Cortex of kidney (tissue), 1 donor: ENCODE measurements at places on chromosomes 2 and 18.

DNA sequence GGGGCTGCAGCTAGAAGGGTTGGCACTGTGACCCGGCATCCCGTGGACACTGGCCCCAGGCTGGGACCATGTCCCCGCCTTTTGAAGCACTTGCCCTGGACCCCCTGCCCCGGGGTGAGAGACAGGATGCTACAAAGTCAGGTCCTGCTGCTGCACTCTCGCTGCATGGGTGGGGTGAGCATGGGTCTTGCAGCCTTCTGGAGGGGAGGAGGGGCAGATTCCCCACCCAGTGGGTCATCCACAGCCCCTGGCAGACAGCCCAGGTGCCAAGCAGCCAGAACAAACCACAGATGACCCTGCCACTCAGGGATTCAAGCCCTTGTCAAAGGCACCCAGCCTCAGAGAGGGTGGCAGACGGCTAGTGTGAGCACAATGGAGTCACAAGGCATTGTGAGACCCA, 5.7 kb upstream of the NMUR1 start:
- DNase-seq, result no peak

GRCh38 chr18:9974279-9974915, 60.6 kb downstream of the VAPA start:
- no peak for DNase-seq

DNA sequence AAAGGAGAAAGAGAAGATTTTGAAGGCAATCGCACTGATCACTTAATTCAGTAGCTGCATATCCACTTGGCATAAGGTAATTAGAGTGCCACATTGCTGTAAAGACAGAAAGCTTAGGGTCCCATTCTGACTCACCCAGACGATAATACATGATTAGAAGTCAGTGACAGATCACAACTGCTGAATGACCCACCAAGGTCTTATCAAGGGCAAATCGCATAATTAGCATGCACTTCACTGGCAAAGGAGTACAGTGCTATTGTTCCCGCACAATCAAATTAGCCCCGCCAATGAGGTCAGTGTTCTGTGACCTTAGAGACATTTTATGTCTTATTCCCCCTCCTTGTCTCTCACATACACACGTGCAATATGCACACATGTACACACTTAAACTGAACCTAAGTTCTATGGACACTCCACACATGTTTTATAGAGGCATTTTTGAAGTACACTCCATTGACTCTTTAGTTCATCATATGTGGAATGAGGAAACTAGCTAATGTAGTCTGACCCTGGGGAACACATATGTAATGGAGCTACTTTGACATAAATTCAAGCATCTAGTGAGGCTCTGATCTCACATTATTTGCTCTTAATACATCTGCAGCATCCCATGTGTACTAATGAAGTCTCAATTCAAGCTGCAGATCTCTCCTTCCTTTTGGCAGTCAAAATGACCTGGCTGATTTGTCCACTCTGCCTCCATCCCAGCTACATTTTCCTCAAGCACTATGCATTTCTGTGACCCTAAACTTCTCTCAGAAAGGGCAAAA, 673.8 kb upstream of the FANCL start:
- DNase-seq, result no peak

DNA sequence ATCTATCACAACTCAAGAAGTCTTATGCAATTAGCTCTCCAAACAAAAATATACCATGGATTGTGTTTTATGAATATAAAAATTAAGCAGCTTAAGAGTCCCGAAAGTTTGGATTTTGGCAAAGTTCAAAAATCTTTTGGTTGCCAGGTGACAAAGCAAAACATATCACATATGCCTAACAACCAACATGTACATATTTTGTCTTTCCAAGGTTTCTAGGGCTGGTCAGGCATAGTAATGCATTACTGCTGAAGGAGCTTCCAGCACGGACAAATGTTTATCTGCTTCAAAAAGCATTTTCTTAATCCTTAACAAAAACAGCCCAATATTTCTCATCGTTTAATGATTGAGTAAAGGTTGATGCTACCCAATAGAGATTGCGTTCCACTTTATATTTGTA, 1327.1 kb upstream of the ZEB2 start:
- DNase-seq, result no peak

GRCh38 chr2:173491418-173491817, 136.7 kb downstream of the CDCA7 start:
- DNase-seq, result no peak

GRCh38 chr2:100647709-100648108, 84.9 kb downstream of the PDCL3 start:
- no peak for DNase-seq

DNA sequence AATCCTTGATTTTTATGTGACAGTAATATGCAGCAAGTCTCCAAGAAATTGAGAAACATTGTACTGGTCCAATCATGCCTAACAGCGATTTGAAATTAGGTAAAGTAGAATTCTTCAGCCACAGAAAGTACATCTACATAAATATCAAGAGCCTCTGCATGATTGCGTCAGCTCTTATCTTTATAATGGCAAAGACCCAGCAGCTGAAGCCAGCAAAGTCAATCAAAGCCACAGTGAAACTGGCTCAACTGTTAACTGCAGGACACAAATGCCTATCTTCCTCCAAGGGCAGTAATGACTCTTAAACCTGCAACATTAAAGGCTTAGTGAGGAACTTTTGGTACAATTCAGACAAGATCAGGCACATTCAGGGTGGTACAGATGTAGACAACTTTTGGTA, 102.5 kb downstream of the BARD1 start:
- DNase-seq, result no peak

DNA sequence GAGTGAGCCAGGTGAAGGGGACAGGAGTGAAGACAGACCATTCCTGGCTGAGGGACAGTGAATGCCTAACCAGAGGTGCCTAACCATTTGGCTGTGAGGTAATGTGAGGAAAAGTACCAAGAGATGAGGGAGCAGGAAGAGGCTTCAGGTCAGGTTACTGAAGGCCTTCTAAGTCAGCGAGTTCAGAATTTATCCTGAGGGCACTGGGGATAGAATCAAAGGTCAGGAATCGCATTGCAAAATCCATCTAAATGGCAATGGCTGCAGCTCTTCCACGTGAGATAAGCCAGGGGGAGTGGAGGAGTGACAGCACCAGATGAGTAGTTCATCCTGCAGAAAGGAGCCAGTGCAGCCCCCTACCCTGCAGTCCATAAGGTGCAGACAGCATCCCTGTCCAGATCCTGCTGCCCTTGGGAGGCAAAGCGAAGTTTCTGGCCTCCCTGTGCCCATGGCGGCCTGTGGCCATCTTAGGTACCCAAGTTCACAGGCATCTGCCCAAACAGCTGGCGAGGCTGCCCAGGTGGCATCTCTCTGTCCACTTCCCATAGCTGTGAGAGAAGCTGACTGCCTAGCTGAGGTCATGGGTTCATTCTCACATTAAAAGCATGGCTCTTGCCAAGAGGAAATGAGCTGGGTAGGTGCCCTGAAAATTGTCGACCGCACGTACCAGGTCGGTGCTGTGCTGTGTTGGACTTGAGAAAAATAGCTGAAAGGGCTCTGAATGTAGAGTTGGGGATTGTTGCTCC, 49.5 kb downstream of the CYP27C1 start:
- DNase-seq, result no peak

- DNase-seq, result no peak
Observed at GRCh38 chr2:234770031-234770506, 181.7 kb upstream of the SH3BP4 start.

DNA sequence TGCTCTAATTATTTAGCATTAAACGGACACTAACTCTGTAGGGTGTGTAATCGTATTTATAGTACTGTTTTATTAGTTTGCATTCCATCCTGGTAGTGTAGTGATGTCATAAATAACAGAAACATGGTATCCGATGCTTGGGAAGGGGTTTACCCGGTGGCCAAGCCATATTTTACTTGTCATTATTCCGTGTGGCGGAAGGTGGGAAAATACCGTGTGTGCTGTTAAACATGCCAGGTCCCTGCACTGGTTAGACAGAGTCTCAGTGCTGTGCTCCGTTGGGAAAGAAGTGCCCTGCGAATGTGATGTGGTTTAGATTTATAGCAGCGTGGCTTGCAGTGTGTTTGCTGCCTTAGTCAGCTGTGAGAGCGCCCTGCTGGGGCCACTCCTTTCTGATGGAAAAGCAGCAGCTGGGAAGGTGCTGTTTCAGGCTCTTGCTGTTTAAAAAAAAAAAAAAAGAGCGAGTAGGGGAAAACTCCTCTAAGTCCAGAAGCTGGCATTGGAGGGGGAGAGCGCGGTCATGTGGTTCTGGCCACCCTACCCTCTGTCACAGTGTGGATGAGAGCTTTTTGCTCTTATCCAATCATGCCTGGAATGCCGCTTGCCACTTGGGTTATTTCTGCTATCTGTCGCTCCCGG, 211.0 kb downstream of the NEDD4L start:
- DNase-seq, result no peak

GRCh38 chr2:224937887-224938286, 104.4 kb downstream of the DOCK10 start:
- no peak for DNase-seq
